ENCODE measurements at places on chromosomes 7 and 10. TPM values are rescaled to one million over a fixed set of nuclear protein-coding genes. Genes with fewer than 3 reads are reported as not detected.

Gene CREM
- total RNA-seq = 17.1 TPM

Gene GPAM
- total RNA-seq = 8.4 TPM

Gene HDAC9
- 2.0 TPM for total RNA-seq

Gene ZCCHC24
- 1.7 TPM for total RNA-seq

DNA sequence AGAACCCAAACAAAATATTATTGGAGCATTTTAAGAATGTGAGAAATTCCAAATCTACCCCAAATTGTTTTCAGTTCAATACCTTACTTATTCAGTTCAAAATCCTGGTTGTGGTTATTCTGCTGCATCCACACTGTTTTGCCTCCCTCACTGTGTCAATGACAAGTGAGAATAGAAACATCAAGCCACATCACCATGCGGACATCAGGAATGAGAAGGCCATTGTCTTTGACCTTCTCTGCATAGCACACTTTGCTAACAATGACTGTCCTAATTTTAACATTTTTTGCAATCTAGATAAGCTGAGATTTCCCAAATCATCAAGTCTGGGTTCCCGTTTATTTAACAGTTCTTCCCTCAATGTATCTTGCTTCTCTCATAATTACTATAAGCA lies 93.7 kb downstream of the ELAPOR2 start:
- H3K4me3 ChIP-seq = no peak overlapping the region
- no peak for DNase-seq
- H3K4me1 ChIP-seq = peaks cover 2% of the 10 kb centered on the region
- H3K27ac ChIP-seq = no peak overlapping the region
- H3K27me3 ChIP-seq = no peaks in the 10 kb centered on the region

DNA sequence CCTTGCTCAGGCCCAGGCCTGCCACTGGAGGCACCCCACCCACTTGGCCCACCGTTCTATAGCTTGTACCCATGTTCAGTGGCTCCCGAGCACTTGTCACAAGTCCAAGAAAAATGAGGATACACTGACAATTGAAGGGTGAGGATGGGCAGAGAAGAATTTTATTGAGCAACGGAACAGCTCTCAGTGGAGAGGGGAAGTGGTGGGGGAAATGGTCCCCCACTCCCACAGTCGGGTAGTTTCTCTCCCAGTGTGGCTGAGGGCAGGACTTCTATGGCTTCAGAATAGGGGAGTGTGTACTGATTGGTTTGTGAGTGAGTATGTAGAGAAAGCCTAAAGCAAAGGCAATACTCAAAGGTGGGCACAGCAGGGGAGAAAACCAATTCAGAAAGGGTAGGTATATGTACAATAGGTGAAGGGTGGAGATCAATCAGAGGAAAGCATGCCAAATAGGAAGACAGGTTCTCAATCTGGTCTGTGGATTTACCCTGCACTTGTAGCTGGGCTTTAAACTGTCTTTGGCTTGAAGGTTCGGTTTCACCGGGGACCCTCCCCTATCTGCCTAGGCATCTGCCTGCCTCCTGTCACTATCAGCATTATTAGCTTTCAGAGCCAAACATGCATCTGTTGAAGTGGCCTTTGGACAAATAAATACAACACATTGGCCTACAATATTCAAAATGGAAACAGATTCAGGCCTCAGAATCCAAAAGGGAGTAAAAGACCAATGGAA lies 8.9 kb upstream of the TSPAN13 start:
- no peaks in the 10 kb centered on the region for H3K36me3 ChIP-seq
- H3K4me3 ChIP-seq = no peak overlapping the region
- no peaks in the 10 kb centered on the region for H3K27me3 ChIP-seq
- H3K27ac ChIP-seq = no peak overlapping the region
- no peaks in the 10 kb centered on the region for H3K4me1 ChIP-seq

DNA sequence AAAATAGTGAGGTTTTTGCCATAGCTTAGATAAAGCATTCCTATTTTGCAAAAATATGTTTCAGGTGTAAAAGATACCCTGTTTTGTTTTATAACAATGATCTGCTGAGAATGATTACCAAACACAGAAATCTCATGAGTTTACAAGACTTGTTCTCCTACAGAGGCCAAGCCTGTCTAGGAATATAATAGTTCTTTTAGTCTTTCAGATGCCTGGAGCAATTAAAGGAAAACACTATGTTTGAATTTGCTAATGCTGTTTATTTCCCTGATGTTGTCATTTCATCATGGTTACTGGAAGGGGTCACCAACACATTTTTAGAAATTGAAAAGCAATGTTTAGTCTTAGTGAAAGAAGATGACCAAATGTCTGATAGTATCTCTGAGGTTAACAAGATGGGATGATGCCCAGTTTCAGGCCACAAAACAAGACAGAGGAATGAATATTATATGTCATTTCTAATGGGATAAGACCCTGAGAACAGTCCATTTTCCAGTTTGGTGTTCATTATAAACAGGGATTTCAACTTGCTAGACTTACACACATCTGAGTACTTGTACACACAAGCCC lies 559.9 kb downstream of the INHBA start:
- no peaks in the 10 kb centered on the region for H3K27me3 ChIP-seq
- no peak for DNase-seq
- H3K36me3 ChIP-seq = no peaks in the 10 kb centered on the region
- no peak overlapping the region for H3K27ac ChIP-seq

- H3K27me3 ChIP-seq = no peaks in the 10 kb centered on the region
- peaks cover 6% of the 10 kb centered on the region for H3K36me3 ChIP-seq
- H3K27ac ChIP-seq = no peak overlapping the region
- peaks cover 33% of the 10 kb centered on the region for H3K4me1 ChIP-seq
- H3K4me3 ChIP-seq = no peak overlapping the region
Observed at GRCh38 chr7:114959931-114960330, 38.0 kb downstream of the MDFIC start.

- H3K36me3 ChIP-seq = peaks cover 41% of the 10 kb centered on the region
- DNase-seq = no peak
- no peaks in the 10 kb centered on the region for H3K27me3 ChIP-seq
- H3K4me3 ChIP-seq = no peak overlapping the region
- no peak overlapping the region for H3K27ac ChIP-seq
Observed at GRCh38 chr10:62062752-62063512, 161.4 kb downstream of the ARID5B start.

GRCh38 chr10:33336582-33337325 lies 2.3 kb upstream of the NRP1 start:
- no peak for DNase-seq
- H3K4me1 ChIP-seq = peaks cover 18% of the 10 kb centered on the region
- peak overlapping the region; percentile 21 for H3K27ac ChIP-seq
- no peaks in the 10 kb centered on the region for H3K36me3 ChIP-seq
- peaks cover 36% of the 10 kb centered on the region for H3K27me3 ChIP-seq
- H3K4me3 ChIP-seq = peak overlapping the region; percentile 52

DNA sequence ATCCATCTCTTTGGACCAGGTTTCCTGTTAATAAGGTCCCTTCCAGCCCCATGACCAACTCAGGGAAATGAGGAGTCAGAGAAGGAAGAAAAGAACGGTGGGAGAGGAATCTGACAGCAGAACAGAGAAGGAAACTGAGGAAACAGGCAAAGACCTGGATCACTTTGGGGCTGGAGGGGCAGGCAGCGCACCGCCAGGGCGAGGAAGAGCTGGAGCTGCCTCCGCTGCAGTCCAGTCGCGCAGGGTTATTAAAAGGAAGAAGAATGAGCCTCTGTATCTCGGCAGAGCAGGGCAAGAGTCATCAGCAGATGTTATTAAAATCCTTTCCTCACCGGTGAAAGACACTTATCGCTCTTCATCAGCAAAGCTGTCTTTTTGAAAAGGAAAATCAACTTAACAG lies 37.7 kb upstream of the R3HCC1L start:
- H3K36me3 ChIP-seq = no peaks in the 10 kb centered on the region
- peaks cover 14% of the 10 kb centered on the region for H3K27me3 ChIP-seq
- no peaks in the 10 kb centered on the region for H3K4me1 ChIP-seq

Data from naive thymus-derived CD8-positive, alpha-beta T cell (primary cell).